Stimulated activated CD8-positive, alpha-beta memory T cell treated with anti-CD3 and anti-CD28 coated beads, Interleukin-4, amount 100 ng/mL, for 1 hour (primary cell): ENCODE measurements at places on chromosomes 3 and 15.

DNA sequence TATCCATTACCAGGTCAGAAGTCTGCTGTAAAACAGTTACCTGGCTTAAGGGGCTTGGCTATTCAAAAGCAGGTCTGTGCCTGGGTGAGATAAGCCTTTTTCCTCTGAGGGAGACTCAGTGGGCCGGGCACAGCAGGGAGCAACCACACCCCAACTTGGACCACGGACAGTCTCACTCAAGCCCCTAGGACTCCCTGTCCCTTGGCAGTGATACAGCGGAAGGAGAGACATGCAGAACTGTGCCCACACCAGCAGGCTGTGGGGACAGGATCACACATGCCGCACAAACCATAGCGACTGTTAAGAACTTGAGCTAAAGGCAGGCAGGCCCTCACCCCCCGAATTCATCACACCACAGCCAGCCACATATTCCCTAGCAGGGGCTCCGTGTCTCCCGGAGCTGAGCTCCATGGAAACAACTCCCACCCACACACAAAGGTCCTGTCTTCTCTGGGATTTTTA lies 2.8 kb upstream of the GP5 start:
- DNase-seq = no peak

GRCh38 chr15:100597862-100598261 lies 4.1 kb downstream of the LINS1 start:
- no peak for DNase-seq

- no peak for DNase-seq
Measured at GRCh38 chr3:170785454-170785853, 84.5 kb downstream of the RPL22L1 start.

DNA sequence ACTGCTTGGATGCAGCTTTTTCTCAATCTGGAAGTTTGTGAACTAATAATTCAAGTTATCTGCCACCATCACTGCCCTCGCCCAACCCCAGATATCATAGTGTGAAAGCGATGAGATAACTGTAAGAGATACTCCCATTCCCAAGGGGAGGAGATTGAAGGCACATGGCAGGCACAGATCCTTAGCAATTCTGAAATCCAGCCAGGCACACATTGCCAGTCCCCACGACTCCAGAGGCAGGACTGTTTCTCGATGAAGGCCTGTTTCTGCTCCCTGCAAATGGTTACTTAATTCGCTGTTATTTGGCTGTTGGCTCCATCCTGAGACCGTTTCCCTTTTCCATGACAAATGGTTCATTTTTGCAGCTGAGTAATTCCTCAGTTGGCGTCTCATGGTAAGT lies 63.2 kb upstream of the NEDD4 start:
- no peak for DNase-seq

DNA sequence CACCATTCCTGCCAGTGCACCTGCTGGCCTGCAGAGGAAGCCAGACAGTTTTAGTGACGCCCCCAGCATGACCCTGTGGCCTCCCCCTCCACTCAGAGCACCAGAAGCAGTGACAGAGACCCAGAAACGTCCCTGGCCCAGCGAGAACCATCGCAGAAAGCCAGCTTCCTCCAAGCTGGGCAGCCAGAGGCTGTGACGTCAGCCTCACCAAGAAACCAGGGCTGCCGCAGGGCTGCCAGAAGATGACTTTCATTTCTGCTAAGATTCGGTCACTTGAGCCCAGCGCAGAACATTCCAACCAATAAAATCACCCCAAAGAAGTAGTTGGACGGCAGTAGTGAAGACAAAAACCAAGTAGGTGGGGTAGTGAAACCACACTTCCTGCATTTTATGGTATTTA lies 29.6 kb upstream of the RPL32 start:
- no peak for DNase-seq

GRCh38 chr3:47314056-47314764 lies 31.5 kb downstream of the KLHL18 start:
- DNase-seq = no peak

- no peak for DNase-seq
Measured at GRCh38 chr3:61111825-61112224, 139.4 kb downstream of the FHIT start.

DNA sequence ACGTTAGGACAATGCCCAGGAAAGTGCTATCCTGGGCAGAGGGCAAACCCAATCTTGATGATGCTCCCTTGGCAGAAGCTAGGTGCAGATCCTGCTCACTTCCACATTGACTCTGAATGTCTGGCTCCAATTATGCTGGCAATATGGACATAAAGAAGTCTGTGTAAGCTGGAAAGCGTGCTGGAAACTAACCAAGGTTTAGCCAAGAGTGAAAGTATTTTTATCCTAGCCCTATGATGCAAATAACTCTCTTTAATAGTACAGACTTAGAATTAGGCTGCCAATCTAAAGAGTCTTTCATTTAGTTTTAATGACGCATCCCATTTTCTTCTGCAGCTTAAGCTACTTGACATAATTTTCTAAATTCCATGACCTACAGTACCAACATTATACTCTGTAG lies 571.8 kb downstream of the TUSC7 start:
- DNase-seq = no peak

GRCh38 chr15:89413877-89414276 lies 79.3 kb upstream of the POLG start:
- DNase-seq = no peak

- DNase-seq = peak; percentile 56
Measured at GRCh38 chr3:71226565-71227269, 356.8 kb downstream of the FOXP1 start.
